ENCODE measurements at places on chromosomes 16 and 17.

GRCh38 chr17:34370376-34370996 is 7.5 kb upstream of the CCL1 start:
- DNase-seq = no peak

- DNase-seq = peak; percentile 29
Observed at GRCh38 chr17:48510761-48511604, 19.8 kb downstream of the HOXB1 start.

DNA sequence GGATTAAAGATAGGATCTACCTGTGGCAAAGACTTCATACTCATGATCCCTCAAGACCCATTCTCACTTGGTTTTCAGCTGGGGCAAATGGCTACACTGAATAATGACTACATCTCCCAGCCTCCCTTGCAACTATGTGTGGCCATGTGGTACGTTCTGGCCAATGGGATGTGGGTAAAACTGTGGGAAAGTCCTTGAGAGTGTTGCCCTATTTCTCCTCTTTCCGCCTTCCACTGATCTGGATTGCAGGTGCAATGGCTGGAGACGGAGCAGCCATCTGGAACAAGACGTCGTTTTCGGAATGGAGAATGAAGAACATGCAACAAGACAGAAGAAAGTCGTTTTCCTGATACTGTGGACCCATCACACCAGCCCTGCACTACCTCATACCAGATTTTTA is 48.5 kb downstream of the HAPSTR1 start:
- no peak for DNase-seq

DNA sequence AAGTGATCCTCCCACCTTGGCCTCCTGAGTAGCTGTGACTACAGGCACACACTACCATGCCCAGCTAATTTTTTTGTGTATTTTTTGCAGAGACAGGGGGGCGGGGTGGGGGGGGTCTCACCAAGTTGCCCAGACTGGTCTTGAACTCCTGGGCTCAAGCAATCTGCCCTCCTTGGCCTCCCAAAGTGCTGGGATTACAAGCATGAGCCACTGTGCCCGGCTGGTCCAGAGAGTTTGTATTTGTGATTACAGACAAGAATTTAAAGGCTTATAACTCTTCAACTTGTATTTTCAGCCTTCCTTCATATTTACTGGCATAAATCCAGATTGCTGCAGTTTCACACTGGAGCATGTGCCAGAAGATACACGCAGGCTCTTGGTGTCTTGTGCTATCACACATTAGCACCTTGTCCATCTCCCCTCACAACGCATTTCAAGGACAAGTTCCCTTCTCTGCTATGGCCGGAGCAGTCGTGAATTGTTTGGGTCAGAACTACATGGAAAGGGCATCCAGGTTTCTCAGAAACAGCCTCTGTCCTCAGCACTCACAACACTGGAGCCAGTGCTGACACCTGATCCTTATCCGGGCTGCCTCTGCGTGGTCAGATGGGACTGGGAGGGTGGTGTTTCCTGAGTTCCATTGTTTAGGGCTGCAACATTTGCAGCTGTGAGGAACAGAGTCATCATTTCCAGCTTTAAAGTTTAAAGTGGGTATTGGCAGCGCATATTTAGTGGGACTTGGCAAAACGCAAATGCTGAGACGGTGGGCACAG is 28.1 kb downstream of the WSCD1 start:
- no peak for DNase-seq

- DNase-seq = no peak
Observed at GRCh38 chr16:29745121-29745852, 503 bp downstream of the C16orf54 start.

DNA sequence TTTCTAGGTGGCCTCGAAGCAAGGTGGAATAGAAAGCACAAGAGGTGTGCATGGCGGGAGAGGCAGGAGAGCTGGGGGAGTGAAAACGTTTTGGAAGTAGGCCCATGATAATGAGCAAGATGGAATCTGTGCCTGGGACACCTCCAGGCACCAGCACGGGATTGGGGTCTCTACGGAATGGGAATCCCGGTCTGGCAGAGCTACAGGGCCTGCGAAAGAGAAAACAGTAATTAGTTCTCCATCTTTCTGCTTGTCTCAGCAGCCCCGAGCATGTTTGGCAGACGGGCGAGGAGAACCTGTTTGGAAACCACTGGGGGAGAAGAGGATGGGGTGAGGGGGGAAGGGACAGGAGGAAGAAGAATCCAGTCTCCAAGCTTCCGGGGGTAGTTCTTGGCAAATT is 258.7 kb downstream of the SOX9 start:
- no peak for DNase-seq

- DNase-seq = no peak
Observed at GRCh38 chr17:15157051-15157450, 108.1 kb downstream of the PMP22 start.

GRCh38 chr16:73775841-73776388 is 520.7 kb upstream of the PSMD7 start:
- no peak for DNase-seq

DNA sequence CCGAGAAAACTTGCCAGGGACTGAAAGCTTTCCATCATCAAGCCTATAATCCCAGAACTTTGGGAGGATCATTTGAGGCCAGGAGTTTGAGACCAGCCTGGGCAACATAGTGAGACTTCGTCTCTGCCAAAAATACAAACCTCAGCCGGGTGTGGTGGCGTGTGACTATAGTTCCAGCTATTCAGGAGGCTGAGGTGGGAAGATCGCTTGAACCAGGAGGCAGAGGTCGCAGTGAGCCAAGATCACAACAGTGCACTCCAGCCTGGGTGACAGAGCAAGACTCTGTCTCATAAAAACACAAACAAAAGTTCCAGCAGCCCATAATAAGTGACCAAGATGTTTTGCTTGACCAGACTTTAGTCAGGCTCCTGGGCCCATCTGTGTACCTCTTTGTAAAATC is 1.9 kb downstream of the MEAK7 start:
- no peak for DNase-seq

DNA sequence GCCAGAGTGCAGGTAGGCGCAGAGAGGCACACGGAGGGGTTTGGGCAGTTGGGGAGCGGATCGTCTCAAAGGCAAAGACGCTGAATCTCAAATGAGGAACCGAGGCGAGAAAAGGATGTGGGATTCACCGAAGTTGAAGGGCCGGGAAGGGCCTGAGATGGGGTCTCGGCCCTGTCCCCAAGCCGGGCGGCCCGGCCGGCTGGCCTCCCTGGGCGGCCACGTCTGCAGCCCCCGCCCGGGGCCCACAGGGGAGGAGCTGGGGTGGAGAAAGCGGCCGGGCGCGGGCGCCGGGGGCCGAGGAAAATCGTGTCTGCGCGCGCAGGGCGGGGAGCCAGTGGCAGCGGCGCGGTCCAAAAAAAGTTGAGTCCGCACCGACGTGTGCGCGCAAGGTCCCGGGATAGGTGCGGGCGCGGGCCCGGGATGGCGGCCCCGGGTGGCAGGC is 458 bp downstream of the SLC12A4 start:
- DNase-seq = no peak

DNA sequence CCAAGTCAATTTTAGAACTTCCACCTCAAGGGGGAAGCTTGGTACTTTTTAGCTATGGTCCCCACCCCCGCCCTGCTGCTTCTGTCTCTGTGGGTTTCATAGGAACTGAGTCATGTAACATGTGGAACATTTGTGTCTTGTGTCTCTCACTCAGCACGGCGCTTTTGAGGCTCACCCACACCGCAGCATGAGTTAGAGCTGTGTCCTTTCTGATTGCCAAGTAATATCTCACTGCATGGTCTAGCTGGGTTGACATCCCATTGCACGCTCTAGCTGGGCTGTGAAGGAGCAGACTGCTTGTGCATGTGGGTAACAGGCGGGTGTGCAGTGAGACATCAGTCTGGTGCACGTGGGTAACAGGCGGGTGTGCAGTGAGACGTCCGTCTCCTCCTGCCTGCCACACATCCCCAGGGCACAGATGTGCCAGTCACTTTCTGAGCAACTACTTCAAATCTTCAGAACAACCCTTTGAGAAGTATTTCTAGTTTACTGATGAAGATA is 26.4 kb upstream of the SLC7A5 start:
- no peak for DNase-seq

DNA sequence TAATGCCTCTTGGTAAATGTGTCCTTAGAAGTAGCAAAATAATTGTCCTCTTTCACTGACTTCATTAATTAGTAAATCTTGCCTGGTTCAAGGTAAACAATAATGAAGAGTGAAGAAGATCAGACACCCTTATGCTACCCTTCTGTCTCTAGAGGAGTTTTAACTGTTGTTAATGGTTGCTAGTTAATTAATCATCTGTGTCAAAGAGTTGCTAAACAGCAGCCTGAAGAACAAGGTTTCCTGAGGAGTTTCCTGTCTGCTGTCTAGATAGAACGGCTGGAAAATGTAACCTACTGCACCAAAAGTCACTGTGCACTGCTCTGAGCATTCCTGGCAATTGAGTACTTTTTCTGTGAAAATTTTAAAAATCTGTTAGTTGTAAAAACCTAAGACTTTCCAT is 131.3 kb downstream of the NLK start:
- DNase-seq = no peak

- no peak for DNase-seq
Observed at GRCh38 chr16:14029658-14030057, 41.5 kb upstream of the MRTFB start.

GRCh38 chr17:4944163-4944553 is 4.1 kb downstream of the RNF167 start:
- DNase-seq = no peak

- DNase-seq = no peak
Observed at GRCh38 chr17:58537266-58537665, 22.8 kb upstream of the MTMR4 start.

- DNase-seq = no peak
Observed at GRCh38 chr17:63189082-63189481, 223.0 kb downstream of the TANC2 start.

- DNase-seq = peak; percentile 90
Observed at GRCh38 chr17:17935321-17936271, 36.6 kb downstream of the TOM1L2 start.

GRCh38 chr16:60110531-60110930 is 1376.4 kb upstream of the GOT2 start:
- no peak for DNase-seq

Data from AG04449 (cell line).